ENCODE measurements at places on chromosomes 7 and 10. TPM values are rescaled to one million over a fixed set of nuclear protein-coding genes. Genes with fewer than 3 reads are reported as not detected.

The LBX1 gene
- total RNA-seq, result not detected

The DLG5 gene
- 31.3 TPM for total RNA-seq

The TMEM209 gene
- 23.9 TPM for total RNA-seq

- no peak for DNase-seq
Measured at GRCh38 chr10:7045891-7046599, 364.8 kb downstream of the SFMBT2 start.

GRCh38 chr10:55410415-55410885 lies 609.4 kb upstream of the PCDH15 start:
- DNase-seq, result peak; percentile 44

GRCh38 chr7:81487516-81487915 lies 282.3 kb downstream of the HGF start:
- DNase-seq, result no peak

GRCh38 chr10:104449391-104449790 lies 95.8 kb downstream of the CFAP58 start:
- DNase-seq, result no peak

GRCh38 chr10:88347022-88347421 lies 236.1 kb downstream of the RNLS start:
- DNase-seq, result no peak

GRCh38 chr10:89466599-89467035 lies 52.2 kb downstream of the IFIT5 start:
- no peak for DNase-seq

- DNase-seq, result no peak
Measured at GRCh38 chr7:78510580-78511188, 712.1 kb downstream of the PHTF2 start.

DNA sequence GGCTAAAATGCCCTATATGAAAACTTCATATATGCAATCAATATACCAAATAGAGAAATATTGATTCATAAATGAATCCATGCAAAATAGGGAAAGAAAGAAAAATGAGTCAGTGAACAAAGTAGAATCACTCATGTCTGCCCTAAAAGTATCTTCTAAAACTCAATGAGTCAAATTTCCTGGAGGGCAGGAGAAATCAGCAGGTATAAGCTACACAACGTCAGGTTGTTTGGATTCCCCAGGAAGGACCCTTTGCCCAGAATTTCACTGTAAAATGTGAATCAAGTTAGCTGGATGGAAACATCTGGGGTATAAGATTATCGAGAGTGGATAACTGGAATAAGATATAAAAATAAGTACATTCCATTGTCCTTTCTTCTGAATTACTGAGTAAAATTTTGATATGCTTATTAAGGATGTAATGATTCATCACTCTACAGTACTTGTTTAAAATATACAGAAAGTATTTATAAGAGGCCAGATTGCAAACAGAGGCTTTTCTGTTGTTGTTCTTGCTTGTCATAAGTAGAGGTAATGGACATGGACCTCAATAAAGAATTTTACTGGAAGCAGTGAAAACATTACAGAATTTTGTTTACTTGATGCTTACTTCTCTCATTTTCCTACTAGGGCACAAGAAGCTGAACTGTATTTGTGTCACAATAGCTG lies 99.0 kb downstream of the AGMO start:
- DNase-seq, result no peak

GRCh38 chr10:70590655-70591416 lies 11.7 kb downstream of the PRF1 start:
- no peak for DNase-seq

The POLL gene
- total RNA-seq, result 37.1 TPM

DNA sequence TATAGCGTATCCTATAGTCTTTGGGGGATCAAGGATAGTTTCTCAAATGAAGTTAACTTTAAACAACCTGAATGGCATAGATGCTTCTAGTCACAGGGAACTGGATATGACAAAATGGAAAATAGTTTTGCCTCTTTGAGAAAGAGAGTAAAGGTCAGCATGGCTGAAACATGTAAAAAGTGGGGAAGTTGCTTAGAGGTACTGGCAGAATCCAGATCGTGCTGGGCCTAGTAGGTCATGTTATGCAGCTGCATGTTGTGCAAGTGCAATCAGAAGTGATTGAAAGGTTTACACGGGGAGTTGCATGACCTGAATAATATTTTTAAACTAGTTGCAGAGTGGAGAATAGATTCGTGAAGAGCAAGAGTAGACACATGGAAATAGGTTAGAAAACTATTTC lies 201.1 kb upstream of the HDAC9 start:
- DNase-seq, result no peak

The AGR3 gene
- total RNA-seq, result not detected

- peak; percentile 53 for DNase-seq
Measured at GRCh38 chr10:44971434-44971833, 7.2 kb downstream of the DEPP1 start.

- peak; percentile 78 for DNase-seq
Measured at GRCh38 chr10:78335691-78336401, 302.2 kb downstream of the RPS24 start.

The PLAC9 gene
- 103 TPM for total RNA-seq

DNA sequence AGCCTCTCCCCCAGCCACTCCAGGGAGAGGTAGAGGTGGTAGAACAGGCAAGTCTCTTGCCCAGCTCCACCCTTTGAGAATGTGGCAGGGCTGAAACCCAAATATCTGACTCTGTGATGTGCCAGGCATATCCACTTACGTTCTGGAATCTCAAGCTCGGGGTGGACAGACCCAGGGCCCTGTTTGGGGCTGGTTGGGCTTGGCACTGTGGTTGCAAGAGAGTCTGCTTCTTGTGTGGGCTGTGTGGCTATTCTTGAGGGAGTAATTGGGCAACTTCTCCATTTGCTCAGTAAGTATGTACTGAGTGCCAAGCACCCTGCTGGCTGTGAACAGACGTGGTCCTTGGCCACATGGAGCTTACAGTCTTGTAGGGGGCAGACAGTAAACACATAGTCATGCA lies 4.7 kb downstream of the UBTD1 start:
- no peak for DNase-seq

- DNase-seq, result no peak
Measured at GRCh38 chr10:125101049-125101448, 59.3 kb downstream of the CTBP2 start.

DNA sequence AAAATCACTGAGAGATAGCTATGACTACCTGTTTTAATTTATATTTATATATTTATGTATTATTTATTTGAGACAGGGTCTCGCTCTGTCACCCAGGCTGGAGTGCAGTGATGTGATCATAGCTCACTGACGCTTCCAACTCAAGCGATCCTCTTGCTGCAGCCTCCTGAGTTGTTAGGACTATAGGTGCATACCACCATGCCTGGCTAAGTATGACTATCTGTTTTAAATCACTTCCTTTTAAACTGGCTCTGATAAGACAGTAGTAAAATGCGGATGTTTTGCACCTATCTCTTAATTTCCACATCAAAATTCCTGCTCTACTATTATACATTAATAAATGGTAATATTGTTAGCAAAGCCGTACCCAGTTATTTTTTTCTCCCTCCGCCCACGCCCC lies 41.8 kb downstream of the DNMBP start:
- DNase-seq, result no peak

DNA sequence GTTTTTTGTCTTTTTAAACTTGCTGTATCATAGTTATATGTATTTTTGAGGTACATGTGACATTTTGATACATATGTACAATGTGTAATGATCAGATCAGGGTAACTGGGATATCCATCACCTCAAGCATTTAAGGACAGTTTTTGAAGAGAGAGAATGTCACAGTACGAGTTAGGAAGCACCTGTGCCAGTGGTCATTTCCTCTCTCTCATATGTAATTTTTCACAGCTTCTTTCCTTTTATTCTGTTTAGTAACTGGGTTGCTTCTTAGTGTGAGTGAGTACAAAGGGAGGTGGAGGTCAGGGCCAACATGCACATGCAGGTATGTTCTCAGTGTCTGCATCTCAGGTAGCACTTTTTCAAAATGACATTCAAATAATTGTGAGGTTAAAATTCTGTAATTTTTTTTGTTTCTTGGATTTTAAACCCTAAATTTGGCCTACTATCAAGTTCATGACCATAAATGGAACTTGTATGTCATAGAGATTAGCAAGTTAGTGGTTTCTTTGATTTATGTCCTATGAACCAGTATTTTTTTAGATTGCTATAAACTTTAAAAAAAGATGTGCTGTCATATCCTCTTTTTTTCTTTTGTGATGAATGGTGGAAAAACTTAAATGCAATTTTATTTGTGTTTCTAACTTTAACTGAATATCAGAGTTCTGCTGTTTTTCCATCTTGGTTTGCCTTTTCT lies 42.7 kb downstream of the SNX10 start:
- DNase-seq, result no peak

- DNase-seq, result no peak
Measured at GRCh38 chr7:122802301-122802751, 83.9 kb downstream of the CADPS2 start.

The SCIN gene
- total RNA-seq, result 9.8 TPM

DNA sequence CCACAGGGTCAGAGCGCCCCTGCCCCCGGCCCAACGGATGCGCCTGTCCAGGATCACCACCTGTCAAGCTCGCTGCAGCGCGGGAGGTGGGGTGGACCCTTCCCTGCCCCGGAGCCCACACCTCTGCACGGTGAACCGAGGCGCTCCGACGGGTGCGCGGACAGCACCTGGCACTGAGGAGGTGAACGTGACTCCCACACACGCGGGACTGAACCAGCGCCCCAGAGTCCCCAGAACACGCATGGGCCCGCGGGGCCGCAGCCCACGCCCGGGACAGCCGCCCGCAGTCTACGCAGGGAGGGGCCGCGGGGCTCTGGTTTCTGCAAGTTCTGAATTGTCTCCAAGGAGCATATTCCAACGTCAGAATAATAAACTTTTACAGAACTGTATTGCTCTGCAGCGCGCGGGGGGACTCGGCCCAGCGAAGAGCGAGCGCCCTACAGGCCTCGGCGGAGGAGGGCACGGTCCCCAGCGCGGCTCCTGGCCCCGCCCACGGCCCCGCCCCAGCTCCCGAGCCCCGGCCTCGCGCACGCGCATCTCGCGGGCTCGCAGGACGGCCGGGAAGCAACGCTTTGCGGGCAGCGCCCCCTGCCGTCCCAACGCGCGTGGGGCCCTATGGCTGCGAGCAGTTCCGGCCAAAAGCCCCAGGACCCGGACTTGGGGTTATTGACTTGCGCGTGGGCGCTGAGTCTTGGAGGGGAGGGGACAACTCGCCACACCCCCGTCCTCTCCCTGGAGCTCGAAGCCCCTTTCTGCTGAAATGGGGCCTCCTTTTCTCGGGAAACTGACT lies 29.7 kb downstream of the OAT start:
- DNase-seq, result peak; percentile 94

The ADAMTS14 gene
- total RNA-seq, result 3.1 TPM

The GLCCI1 gene
- total RNA-seq, result 23.5 TPM

GRCh38 chr7:37709631-37710509 lies 26.3 kb downstream of the GPR141 start:
- no peak for DNase-seq

GRCh38 chr7:114414156-114415063 lies at the start of gene FOXP2:
TSS of gene FOXP2 (plus strand) at chr7:114414815. CDS start at chr7:114426512, 11,697 bp downstream.
- no peak for DNase-seq

- DNase-seq, result no peak
Measured at GRCh38 chr7:151349507-151349853, 7.9 kb downstream of the NUB1 start.
